ENCODE measurements at places on chromosomes 11 and 22.

GRCh38 chr11:126924376-126925040 is 76.1 kb downstream of the KIRREL3 start:
- DNase-seq, result no peak

- DNase-seq, result no peak
These were observed 53.1 kb downstream of the SLC22A12 start for GRCh38 chr11:64643920-64644646.

- DNase-seq, result no peak
These were observed 99.8 kb downstream of the PKNOX2 start for GRCh38 chr11:125264100-125265022.

GRCh38 chr11:16982256-16982671 is 31.9 kb downstream of the PLEKHA7 start:
- DNase-seq, result no peak

GRCh38 chr22:37607010-37607934 is 1.4 kb upstream of the GGA1 start:
- peak; percentile 37 for DNase-seq

DNA sequence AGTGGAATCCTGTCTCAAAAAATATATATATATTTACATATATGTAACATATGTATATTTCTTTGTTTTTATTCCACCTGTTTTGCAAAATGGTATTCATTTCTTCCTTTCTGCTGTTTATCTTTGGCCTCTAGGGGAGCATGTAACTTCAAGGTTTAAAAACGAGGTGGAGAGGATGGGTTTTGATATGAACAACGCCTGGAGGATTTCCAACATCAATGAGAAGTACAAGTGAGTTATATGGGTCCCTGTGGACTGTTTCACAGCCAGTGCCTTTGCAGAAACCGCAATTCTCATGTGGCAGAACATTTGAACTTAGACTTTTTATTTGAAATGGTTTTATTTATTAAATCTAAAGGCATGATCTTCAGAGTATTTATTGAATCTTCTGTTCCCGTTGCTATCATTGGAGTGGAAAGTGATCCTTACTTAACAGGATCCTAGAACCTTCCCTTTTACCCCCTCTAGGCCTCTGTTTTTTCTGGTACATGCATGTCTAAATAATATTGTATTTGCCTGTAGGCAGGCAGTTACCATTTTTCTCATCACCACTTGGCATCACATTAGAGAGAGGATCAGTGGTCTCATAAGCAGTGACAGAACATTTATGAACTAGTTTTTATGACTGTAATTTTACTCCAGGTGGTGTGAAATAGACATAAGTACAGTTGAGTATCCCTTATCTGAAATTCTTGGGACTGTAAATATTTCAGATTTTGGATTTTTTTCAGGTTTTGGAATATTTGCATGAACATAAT is 81.5 kb upstream of the HORMAD2 start:
- DNase-seq, result no peak

- DNase-seq, result no peak
These were observed 69.0 kb upstream of the SYT13 start for GRCh38 chr11:45354976-45355705.

- no peak for DNase-seq
These were observed 11.5 kb upstream of the TMPRSS4 start for GRCh38 chr11:118065384-118065783.

DNA sequence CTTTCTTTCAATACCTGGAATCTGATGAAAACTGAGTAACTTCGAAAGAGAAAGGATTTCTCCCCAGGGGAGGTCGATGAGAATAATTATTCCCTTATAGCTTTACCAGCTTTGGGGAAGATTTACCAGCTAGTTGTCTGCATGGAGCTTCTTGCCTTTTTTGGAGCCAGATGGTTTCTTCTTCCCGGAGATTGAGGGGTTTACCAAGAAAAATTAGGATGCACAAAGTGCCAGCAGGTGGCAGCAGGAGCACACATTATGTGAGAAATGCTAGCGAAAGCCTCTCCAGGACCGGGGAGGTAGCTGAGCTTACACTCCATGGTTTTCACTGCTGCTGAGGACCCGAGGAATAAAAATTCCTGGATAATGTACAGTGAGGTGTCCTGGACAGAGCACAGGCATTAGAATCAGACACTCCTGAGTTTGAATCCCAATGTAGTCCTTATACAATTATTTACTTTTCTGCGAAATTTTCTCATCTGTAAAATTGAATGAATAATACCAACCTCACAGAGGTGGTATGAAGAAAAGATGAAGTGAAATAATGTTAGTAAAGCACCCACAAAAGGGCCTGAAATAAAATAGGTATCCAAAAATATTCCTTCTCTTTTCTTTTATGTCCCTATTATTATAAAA is 46.0 kb upstream of the PARVA start:
- DNase-seq, result peak; percentile 45

DNA sequence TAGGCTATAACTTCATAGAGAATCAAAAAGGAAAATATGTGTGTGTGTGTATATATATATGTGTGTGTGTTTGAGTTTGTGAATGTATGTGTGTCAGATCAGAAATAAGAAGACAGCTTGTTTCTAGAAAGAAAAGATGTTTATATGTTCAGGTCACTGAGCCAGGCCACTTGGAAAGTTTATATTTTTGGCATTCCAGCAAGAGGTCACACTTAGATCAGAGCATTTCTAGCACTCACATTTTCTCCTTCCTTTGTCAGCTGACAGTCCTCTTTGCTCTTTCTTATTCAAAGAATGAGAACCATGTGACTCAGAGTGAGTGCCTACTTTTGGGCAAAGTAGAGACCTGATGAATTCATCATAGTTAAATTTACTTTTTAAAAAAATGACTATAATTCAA is 22.9 kb downstream of the RAB38 start:
- DNase-seq, result no peak

DNA sequence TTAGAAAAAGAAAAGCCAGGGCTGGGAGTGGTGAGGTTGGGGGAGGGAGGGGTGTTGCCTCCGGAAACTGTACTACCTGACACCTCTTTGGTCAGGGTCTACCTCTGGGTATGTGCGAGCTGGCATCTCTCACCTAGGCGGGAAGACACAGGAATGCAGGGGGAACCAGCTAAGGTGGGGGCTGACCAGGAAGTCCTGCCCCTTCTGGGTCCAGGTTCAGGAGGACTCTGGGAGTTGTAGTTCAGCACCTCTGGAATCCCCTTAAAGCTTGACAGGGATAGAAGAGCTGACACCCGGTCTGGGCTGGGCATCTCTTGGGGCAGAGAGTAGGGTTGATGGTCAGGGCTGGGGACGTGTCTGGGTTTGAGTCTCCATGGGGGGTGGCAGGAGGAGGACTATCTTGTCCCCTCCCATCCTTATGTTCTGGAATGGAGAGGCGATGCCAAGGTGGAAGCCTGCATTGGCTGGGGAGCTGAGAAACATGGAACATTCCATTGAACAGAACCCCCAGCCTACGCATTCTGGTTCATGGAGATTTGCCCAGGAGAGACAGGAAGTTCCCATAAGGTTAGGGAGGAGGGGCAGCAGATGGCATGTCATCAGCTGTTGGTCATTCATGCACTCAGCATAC is 2.1 kb upstream of the KIAA1671 start:
- DNase-seq, result no peak

- DNase-seq, result no peak
These were observed 23.5 kb downstream of the LARGE1 start for GRCh38 chr22:33896575-33897447.

- DNase-seq, result no peak
These were observed 29.7 kb downstream of the FAR1 start for GRCh38 chr11:13698132-13698531.

DNA sequence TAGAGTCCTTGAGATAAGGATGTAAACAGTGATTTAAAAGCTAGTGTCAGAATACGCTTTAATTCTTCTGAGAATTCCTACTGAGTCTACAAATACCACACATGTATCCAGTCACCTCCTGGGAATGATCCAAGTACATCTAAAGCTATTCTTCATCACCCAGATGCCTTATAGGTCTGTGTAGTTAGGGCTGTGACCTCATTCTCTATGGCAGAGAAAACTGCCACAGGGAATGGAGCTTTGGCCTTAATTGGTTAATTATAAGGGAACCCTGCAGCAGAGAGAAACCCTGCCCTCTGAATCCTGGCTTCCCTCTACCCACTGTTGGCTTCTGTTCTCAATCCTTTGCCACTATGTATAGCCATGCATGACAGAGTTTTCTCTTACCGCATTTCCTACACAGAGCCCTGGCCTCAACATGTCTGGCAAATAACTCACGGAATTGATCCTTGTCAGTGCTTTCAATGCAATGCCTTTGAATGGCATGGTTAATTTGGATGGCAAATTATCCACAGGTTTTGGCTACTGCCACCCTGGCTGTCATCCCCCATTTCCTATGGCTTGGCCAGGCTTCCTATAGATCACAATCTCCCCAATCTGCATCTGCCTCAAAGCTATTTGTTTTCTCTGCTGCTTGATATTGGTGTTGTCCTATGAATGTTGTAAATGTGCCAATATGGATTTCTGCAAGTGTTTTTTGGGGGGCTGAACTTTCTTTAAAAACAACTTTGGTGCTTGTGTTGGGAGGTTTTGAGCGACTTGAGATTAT is 2.9 kb downstream of the DIXDC1 start:
- no peak for DNase-seq

DNA sequence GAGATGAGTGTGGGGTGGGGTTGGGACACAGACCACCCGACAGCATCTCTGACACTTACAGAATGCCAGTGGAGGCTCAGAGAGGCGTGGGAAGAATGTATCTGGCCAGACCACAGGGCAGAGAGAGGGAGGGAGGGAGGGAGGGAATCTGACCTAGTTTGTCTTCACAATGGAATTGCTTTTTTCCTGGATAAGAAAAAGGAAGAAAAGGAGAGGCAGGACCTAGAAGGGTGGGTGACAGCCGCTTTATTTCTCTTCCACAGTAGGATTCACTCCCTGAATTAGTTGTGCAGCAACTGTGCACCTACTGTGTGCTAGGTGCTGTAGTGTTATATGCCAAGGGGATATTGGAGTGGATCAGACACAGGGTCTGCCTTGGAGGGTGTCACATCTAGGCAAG is 3.7 kb downstream of the KCNK4 start:
- DNase-seq, result no peak
